Heart left ventricle (tissue), 16 donors: ENCODE measurements at places on chromosomes 7 and 10.

- H3K27me3 ChIP-seq: no peaks in the 10 kb centered on the region
- H3K27ac ChIP-seq: no peak overlapping the region
- no peak overlapping the region for H3K4me3 ChIP-seq
- DNase-seq: no peak
- H3K36me3 ChIP-seq: no peaks in the 10 kb centered on the region
Observed at GRCh38 chr7:2041496-2042367, 191.0 kb downstream of the MAD1L1 start.

DNA sequence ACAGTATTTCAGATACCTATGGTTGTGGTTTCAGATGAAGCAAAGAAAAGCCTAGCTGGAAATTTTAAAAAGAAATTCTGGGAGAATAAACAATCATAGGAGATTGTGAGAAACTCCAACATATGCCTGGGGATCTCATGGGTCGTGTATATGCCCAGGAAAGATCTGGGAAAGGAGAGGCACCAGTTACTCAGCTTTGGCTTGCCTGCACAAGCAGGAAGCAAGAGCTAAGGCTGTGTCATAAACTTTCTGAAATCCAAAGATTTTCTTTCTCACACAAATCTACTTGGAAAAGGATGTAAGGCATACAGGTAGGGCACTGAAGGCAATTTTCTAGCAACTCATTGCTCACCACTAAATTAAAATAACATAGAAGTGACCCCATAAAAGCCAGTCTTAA, 373.6 kb downstream of the CDC14C start:
- no peaks in the 10 kb centered on the region for H3K36me3 ChIP-seq
- H3K4me3 ChIP-seq: no peak overlapping the region
- no peak overlapping the region for H3K27ac ChIP-seq
- no peak for DNase-seq

GRCh38 chr10:71512761-71513539, 116.2 kb downstream of the CDH23 start:
- no peak for DNase-seq
- no peaks in the 10 kb centered on the region for H3K36me3 ChIP-seq
- no peak overlapping the region for H3K27ac ChIP-seq
- no peaks in the 10 kb centered on the region for H3K27me3 ChIP-seq
- peaks cover 7% of the 10 kb centered on the region for H3K4me1 ChIP-seq

DNA sequence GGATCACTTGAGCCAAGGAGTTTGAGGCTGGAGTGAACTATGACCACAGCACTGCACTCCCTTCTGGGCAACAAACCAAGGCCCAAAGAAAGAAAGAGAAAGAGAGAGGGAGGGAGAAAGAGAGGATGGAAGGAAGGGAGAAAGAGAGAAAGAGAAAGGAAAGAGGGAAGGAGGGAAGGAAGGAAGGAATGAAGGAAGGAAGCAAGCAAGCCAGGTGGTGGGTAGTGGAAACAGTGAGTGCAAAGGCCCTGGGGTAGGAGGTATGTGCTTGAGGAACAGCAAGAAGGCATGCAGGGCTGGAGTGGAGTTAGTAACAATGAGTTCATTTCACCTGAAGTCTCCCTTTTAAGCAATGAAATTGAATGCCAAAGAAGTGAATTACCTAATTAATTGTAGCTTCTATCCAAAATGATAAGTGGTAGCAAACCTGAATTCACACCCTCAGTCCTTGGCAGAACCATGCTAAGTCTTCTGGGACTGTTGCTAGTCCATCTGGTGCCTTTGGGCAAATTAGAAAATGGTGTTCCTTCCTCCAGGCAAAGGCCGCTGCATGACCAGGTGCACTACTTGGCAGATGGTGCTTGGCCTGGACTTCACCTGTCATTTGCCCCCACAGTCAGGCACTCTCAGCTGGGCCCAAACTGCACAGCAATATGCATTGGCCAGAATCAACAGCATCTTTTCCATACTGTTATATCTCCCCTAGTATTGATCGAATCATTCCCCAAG, 67.4 kb upstream of the MPP7 start:
- H3K27me3 ChIP-seq: no peaks in the 10 kb centered on the region
- no peak for DNase-seq
- H3K27ac ChIP-seq: no peak overlapping the region
- H3K4me3 ChIP-seq: no peak overlapping the region
- no peaks in the 10 kb centered on the region for H3K36me3 ChIP-seq
